ENCODE measurements at places on chromosomes 4 and X.
A peak's percentile ranks its signal among the peaks of the same experiment; 100 is the strongest.

DNA sequence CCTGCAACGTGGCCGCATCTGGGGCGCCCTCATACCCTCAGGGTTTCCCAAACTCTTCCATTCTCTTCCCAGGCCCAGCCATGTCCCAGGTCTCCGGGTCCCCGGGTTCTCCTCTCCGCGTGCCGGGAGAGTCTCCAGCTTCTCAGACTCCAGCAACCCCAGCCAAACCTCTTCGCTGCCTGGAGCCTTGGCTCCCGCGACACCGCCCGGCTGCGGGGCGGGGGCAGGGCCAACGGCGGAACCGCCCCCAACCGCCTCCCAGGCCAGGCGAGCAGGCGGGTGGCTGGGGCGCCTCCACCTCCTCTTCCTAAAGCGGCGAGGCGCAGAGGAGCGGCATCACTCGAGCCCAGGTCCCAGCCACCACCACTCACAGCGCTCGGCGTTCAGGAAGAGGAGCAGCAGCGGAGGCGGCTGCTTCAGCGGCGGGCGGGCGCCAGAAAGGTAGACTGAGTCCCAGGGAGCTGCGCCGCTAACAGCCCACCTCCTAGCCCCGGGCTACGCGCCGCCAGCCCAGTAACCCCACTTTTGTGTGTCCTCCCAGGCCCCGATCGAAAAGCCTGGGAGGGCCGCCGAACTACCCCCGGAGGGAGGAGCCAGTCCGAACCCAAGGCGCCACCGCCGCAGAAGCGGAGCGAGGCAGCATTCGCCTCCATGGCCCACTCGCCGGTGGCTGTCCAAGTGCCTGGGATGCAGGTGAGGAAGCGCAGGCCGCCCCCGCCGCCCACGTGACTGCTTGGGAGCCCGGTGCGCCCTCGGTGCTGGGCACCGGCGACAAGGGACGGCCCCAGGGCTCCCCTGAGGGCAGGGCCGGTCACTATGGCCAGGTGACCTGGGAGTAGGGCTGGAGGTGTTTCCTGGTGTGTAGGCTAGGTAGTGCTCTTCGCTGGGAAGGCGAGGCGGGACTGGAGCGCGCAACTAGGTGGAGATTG is at the start of gene STK26:
STK26 (plus strand) TSS at position 336 of the 929 bp plus-strand sequence; CDS start at position 652, 316 bp downstream.
- peak; percentile 80 for DNase-seq

- DNase-seq: peak; percentile 94
Observed at GRCh38 chr4:150237110-150237872, 159.0 kb downstream of the DCLK2 start.

- no peak for DNase-seq
Observed at GRCh38 chr4:141247430-141247780, 26.7 kb downstream of the ZNF330 start.

- peak; percentile 5 for DNase-seq
Observed at GRCh38 chr4:36285784-36286480, 4.5 kb downstream of the DTHD1 start.

DNA sequence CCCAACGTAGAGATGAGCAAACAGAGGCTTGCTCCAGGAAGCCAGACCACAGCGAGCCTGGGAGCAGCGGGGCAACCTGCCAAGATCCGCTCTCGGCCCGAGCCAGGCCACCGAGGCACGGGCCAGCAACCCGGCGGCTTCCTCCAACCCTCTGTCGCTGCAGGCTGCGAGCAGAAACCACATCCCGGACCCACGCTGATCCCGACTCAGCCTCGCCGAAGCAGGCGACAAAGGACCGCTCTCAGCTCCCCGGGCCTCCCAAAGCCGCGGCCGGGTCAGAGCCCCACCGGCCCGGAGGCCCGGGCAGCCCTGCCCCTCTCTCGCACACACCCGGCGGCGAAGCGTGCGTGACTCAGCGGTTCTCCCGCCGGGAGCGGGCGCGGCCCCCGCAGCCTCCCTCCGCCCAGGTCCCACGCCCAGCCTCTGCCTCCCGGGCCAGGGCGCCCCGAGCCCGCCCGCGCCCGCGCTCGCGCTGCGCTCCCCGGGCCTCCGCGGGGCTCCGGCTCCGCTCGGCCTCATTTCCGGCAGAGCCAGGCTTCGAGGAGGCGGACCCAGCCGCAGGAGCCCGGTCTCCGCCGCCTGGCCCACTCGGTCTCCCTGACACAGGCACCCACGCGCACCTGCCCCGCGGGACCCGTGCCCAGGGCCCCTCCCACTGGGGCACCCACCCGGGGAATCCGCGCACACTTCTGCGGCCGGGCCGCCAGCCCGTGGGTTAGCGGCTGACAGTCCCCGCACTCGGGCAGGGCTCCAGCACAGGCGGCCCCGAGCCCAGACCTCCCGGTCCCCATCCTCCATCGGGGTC is 1.7 kb downstream of the PPP2R2C start:
- DNase-seq: peak; percentile 43

DNA sequence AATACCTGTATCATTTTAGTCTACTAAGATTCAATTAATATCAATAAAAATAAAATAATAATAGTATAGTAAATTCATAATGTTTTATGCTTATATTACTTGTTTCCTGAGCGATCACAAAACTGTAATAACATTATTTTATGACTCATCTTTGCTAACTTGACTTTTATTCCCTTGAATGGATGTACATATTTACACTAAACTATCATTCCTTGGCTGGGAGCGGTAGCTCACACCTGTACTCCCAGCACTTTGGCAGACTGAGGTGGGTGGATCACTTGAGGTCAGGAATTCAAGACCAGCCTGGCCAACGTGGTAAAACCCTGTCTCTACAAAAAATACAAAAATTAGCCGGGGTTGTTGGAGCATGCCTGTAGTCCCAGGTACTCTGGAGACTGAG is 104.0 kb upstream of the SLC34A2 start:
- no peak for DNase-seq

DNA sequence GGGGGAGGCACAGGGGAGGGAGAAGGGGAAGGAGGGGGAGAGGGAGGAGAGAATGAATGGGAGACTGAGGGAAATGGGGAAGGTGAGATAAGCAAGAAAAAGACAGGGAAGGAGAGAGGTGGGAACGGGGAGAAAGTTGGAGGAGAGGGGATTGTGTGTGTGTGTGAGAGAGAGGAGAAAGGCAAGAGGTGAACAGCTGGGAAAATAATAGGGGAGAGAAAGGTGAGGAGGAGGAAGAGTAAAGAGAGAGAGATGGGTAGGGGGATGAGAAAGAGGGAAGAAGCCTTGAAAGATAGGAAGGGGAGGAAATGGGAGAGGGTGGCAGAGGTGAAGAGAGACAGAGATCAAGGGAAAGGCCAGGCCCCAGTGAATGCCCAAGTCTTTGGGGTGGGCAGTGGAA is 20.1 kb downstream of the BCORL1 start:
- DNase-seq: no peak

DNA sequence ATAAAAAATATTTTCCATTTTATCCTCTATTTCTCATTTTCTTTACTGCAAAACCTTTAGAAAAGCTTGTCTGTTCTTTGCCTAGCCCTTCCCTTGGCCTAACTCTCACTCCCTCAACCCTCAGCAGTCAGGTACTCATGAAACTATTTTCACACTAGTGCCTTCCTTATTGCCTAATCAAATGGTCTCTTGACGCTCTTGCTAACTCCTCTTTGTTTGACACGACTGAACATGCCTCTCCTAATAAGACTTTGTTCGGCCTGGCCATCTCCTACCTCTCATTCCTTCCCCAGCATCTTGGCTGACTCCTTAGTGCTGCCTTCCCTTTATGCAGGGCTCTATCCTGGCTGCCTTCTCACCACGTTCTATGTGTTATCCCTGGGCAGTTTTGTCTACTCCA is 11.1 kb upstream of the LRAT start:
- no peak for DNase-seq

DNA sequence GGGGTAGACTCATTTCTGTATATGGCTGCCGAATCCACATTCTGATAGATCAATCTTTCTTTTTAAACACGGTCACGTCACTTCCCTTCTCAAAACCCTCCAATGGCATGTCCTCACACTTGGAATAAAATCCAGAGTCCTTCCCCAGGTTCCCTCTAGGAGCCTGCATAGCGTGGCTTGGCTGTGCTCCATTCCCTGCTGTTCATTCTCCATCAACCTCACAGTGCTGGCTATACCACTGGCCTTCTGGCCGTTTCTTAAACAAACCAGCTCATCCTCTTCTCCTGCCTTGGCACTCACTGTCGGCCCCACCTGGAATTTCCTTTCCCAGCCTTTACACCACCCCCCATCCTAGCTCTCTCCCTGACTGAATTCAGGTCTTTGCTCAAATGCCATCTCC is 77.1 kb downstream of the RBM47 start:
- peak; percentile 79 for DNase-seq

- no peak for DNase-seq
Observed at GRCh38 chrX:124223524-124223923, 108.9 kb upstream of the TEX13D start.

DNA sequence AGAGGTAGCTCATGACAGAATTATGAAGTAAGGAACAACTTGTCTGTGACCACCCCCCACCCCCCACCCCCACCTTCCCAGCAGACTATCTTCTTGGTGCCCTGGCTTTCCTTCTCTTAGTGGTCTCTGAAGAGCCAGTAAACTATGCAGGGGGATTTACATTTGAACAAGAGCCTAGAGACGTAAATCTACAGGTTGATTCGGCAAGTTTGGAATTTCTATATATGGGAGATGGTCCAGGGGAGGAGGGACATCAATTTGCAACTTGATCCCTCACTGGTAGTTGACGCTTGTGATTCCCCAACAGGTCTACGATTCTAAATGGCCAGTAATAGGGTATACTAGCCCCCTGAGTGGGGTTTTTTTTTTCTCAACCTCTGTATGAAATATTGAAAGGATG is 36.7 kb downstream of the IL13RA1 start:
- no peak for DNase-seq

DNA sequence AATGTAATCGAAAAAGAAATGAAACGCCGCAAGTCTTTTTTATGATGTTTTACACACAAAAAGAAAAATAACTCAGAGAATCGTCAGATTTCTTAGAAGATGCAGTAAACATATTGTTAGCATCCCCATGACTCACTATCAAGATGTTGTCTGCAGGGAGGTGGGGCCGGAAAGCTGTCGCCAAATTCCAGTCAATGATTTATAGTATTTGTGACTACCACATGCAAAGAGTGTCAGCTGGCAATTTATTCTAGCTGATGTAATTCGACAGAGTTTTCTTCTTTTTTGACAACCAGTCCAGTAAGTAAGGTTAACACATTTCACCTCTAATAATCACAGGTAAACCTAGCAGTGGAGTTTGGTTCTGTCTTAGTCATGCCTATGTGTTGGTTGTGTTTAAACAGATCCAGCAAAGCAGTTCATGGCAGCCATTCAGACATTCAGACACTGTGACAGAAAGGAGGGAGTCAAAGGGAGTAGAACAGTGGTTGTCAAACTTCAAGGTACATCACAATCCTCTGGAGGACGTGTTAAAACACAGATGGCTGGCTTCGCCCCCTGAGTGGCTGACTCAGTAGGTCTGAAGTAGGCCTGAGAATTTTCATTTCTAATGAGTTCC is 19.8 kb upstream of the PPP1R2C start:
- DNase-seq: peak; percentile 61

- no peak for DNase-seq
Observed at GRCh38 chrX:69138512-69138911, 26.7 kb downstream of the PJA1 start.

DNA sequence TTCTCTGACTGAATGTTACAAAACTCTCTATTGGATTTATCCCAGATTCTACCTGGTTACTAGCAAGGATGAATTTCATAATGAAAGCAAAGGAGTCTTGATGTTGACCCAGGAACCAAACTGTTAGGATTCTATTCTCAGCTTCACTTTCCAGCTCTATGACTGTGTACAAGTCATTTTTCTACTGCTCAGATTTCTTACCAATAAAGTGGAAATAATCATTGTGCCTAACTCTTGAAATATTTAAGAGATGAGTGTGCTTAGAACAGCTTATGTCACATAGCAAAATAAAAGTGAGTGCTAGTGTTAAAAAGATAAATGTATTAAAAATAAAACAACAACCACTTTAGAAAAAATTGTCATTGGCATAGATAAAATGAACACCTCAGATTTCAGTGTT is 45.6 kb downstream of the EPHA5 start:
- DNase-seq: peak; percentile 25

GRCh38 chr4:32624943-32625603 is 1904.9 kb downstream of the PCDH7 start:
- DNase-seq: no peak

DNA sequence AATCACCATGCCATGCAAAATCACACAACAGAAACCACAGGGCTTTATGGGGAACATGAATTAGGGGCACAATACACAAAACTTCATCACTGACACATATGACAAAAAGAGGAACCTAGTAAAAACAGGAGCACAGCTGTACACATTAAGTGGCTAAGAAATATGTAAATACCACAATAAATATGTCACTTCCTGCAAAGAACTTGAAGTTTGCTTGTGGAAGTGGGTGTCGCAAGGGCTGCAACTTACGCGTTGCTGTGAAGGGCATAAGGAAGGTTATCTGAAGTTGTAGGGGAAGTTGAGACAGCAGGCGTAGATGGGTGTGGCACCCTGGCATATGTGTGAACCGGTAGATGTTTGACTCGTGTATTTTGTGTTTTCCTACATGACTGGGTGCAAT is 42.4 kb downstream of the CLCN4 start:
- DNase-seq: no peak

DNA sequence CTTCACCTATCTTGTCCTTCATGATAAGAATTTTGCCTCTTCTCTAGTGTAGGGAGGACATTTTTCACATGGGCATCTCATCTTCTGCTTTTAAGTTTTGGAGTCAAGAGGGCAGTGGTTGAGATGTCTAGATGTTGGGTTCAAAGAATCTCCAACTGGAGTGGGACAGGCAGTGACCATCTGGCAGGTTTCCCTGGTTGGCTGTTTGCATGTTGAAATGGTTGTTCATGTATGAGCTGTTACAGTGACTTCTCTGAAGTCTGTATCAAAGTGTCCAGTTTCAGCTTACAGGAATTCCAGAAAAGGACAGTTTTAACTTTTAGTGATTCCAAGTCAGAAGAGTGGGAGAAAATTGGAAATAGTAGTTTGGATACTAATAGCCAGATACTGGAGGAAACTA is 192.7 kb downstream of the EVC2 start:
- no peak for DNase-seq

GRCh38 chr4:177116161-177116560 is 193.5 kb upstream of the NEIL3 start:
- no peak for DNase-seq

DNA sequence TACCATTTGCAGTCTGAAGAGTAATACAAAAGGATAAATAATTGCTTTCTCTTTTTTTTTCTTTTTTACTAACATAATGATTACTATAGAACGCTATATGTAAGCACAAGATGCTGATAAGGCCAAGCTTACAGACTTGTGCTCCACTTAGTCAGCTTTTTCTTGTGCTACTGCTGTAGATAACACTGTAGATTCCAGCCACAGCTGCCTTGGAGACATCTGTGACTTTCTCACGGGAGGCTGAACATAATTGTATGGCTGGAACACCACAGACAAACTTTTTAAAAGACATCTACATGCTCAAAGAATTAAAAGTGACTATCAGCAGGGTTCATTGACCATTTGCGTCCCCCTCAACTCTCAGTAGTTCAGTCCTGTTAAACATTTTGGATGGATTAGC is 381.7 kb upstream of the AMOT start:
- DNase-seq: no peak

GRCh38 chr4:5497489-5497888 is 210.9 kb downstream of the EVC2 start:
- DNase-seq: no peak
